ENCODE measurements at places on chromosomes 7 and 10.

DNA sequence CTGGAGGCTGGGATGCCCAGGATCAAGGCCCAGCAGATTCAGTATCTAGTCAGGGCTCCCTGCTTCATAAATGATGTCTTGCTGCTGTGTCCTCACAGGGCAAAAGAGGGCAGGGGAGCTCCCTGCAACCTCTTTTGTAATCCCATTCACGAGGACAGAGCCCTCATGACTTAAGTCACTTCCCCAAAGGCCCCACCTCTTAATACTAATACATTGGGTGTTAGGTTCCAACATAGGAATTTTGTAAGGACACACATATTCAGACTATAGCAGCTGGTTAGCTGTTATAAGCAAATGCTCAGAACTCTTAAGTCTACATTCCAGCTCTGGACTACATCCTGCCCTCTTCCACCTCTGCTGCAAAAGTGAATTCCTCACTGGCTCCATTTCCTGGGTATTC lies 63.0 kb downstream of the VOPP1 start:
- peak; percentile 57 for DNase-seq

GRCh38 chr10:75513292-75513885 lies 82.0 kb downstream of the LRMDA start:
- DNase-seq: no peak

- DNase-seq: no peak
Measured at GRCh38 chr10:5443429-5443828, 31.1 kb downstream of the NET1 start.

GRCh38 chr10:69872323-69872722 lies 70.6 kb downstream of the COL13A1 start:
- no peak for DNase-seq

GRCh38 chr10:71727105-71727737 lies 7.6 kb upstream of the C10orf105 start:
- DNase-seq: no peak

DNA sequence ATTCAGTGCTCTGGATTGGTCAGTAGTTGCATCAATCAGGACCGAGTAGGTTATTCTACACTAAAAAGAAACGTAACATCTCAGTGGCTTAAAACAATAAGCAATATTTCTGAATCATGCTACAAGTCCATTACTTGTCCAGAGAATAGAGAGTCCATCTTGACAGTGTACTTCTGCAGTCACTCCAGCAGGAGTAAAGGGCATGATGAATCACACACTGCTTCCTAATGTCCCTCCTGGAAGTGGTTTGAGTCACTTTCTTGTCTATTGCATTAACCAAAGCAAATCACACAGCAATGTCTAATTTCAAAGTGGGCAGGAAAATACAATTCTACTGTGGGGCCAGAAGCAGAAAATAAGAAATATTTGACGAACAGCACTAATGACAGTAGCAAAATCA lies 124.8 kb downstream of the TSPAN12 start:
- peak; percentile 77 for DNase-seq

GRCh38 chr10:71747551-71748523 lies 25.5 kb downstream of the VSIR start:
- no peak for DNase-seq

DNA sequence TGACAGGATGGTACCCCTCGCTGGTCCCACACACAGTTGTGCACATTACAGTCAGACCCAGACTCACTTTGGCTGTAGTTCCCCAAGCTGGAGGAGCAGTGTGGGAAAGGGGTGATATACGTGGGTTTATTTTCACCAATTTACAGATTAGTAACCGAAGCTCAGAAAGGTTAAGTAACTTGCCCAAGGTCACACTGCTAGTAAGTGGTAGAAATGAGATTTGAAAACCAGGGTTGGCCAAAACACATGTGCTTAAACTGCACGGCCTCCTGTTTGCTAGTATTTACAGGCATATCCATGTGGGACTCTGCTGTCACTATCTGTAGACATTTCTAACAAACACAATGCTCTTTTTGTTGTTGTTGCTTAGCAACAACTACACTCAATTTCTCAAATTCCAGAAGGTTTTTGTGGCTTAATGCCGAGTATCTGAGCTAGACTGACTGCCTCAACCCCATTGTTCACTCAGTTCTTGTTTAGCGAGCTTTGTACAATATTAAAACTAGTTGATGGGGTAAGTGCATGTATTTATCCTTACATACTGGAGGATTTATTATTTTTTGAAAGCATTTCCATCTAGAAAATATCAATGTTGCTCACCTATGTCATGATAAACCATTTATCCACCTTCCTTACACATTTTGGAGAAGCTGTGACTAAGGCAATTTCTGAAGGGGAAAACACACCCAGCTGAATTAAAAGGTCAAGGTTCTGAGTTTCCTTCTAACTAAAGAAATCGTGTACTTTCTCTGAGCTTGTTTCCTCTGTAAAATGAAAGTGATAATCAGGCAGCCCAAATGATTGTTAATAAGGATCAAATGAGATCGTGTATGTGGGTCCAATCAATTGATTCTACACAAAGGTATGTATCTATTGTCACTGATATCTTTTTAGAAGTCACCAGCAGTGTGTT lies 5.3 kb upstream of the TMEM139 start:
- DNase-seq: no peak

DNA sequence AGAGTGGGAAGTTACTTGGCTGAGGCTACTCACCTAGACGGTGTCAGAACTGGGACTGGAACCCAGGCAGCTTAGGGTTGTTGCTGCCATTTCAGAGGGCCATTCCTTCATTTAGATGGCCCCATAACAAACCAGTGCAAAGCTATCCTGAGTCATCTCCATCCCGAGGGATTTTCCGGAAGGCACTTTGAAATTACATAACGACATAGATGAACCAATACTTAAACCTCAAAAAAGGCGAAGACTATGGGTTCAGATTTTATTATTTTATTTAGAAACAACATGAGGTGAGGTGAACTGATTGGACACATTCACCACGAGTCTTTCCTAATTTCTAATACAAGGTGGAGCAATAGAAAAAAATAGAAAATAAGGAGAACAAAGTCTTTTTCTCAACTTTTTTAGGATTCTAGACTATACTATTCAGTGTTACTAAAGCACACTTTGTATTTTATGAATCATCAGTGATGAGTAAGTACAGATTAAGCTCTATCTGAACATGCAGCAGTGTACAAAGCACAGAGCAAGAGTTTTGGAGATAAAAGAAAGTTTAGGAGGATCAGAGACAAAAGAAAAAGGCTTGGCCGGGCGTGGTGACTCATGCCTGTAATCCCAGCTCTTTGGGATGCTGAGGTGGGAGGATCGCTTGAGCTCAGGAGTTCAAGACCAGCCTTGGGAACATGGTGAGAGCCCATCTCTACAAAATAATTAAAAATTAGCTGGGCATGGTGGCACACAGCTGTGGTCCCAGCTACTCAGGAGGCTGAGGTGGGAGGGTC lies 79.5 kb upstream of the SVIL start:
- DNase-seq: peak; percentile 76

DNA sequence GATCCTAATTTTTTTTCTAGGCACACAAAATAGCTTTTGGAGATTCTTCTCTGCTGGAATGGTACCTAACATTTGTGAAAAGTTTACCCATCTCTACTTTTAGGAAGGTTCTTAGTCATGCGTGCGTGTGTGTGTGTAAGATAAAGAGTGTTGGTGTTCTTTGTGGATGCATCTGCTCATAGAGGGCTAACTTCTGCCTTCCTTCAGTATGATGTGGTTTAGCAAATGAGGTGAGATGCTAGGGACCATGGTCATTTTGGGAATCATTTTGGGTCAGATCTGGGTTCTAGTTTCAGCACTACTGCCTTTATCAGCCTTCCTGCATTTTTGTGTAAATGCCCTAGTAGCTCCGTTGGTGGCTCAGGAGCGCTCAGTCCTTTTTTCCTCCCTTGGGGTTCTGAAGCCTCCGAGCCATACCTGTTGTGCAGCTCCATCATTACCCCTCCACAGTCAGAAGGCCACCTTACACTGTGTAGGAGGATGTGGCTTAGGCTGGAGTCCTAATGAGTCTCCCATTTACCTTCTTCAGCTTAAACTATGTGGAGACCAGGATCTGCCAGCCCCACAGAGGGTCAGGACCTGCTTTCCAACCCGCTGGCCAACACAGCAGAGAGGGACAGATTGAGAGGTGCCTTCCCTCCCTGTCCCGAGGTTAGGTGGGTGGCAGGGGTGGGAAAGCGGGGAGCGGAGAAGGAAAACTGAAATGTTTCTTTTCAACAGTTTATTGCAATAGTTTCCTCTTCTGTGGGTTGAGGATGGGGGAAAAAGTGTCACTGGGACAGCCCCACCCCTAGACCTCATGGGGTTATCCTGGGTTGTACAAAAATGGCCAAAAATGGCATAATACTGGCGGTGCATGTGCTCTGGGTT lies 31.2 kb downstream of the TSPAN14 start:
- no peak for DNase-seq

DNA sequence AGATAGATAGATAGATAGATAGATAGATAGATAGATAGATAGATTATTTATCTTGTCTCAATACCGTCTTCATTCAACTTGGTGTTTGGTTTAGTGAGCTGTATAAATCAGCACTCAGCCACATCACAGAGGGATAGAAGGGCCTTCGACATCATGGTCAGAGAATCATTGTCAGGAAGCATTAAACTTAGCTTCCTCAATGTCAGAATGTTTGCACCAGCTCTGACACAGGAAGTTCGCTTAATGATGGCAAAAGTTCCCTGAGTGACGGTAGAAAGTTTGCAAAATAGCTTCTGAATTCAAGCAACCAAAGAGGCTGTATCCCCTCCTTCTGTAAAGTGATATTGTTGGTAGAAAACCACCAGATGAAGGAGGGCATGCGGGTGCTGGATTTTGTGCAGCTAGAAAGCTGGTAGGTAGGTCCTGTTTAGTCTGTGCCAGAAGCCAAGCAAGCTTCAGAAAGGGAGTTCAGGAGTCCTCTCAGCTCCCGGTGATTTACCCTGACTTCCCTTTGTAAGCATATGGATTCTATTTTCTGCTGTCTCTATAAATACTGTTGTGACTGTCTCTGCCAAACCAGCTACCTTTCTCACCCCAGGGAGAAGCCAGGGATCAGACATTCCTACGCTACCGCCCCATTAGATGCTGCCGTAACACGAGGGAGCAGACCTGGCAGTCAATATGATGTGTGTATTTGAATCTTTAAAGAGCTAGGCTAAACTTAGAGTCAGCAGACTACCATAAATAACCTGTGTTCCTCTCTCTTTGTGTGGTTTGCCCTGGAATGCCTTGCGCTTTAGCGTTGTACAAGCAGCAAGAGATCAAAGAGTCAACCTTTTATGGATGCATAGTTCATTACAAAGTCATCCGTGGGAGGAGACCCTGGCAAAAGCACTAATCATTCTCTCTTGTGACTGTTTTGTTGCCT lies 200.5 kb upstream of the KIAA1217 start:
- peak; percentile 70 for DNase-seq

- DNase-seq: no peak
Measured at GRCh38 chr10:120406376-120406775, 50.7 kb upstream of the PLPP4 start.

DNA sequence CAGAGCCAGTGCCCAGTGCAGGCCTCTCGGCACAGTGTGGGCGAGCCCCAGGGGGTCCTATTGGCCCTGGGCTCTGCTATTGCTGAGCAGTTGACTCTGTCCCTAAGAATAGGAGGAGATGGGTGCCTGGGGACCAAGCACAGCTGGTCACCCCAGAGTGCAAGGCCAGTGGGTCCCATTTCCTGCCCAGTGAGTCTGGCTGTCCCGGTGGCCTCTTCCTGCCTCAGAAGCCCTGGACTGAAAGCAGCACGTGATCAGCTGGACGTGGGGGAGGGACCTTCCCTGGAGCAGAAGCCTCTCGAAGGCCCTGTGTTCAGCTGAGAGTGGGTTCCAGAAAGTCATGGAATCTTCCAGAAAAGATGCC lies 42.0 kb downstream of the PWWP2B start:
- no peak for DNase-seq

DNA sequence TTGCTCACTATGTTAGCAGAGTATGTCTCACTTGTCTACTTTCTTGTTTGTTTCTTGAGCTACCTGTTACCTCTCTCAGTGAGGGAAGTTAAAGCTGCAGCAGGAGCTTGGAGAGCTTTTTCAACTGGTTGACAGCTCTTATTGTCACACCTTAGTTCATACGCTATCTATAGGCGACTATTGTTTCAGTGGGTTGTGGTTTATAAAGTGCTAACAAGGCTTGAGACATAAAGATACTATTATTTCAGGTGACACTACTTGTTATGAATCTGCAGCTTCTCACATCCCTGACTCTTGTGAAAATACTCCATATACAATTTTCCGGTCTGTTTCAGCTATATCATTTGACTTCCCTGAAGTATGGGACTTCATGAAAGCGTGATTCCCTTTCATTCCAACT lies 167.4 kb downstream of the CSTF2T start:
- DNase-seq: no peak

DNA sequence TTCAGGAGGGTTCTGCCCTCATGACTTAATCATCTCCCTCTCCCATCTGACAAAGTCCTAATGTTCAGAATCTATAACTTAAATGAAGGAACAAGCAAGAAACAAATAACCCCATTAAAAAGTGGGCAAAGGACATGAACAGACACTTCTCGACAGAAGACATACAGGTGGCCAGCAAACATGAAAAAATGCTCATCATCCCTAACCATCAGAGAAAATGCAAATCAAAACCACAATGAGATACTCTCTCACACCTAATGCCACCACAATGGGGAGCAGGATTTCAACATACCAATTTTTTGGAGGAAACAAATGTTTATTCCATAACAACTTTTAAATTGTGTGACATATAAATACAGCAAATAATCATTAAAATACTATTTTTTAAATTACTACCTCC lies 3.0 kb upstream of the HTR7 start:
- DNase-seq: no peak

DNA sequence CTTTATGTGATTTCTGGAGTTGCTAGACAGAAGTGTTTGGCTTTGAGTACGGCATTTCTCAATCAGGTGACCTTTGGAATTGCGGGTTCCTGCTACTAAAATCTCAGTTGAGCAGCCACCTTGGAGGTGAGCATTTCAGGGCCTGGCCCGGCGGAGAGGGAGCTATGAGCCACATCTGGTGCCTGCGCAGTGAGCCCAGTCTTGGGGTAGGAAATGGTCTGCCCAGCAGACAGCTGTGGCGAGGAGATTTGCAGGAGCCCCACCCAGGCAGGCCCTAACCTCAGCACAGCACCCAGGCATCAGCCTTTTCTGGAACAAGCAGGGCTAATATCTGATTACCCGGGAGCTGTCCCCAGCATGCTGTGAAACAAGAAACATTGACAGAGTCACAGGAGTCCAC lies 547.9 kb upstream of the FOXK1 start:
- DNase-seq: no peak

DNA sequence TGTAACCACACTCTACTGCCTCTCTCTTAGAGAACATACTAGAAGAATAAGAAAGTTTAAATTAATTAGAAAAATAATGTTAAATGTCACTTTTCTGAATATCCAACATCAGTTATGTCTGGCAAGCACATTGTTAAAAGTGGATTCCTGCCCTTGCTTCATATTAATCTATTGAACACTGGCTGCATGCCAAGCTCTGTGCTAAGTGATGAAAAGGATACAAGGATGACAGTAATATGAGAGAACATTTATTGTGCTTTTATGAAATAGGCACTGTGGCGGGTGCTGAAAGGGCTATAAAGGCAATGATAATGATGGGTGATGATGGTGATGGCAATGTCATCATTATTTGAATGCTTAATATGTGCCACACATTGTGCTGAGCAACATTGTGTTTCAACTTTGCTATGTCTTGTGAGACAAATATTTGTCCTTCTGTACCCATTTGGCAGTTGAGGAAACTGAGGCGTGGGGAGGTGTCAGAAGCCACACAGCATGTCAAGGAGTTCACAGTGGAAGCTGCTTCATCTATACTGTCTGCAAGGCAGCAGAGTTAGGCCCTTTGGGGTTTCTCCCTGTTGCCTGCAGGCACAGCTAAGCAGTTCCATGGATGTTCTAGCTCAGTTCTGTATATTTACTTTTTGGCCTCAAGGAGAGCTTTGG lies 64.2 kb upstream of the RAPGEF5 start:
- no peak for DNase-seq

GRCh38 chr7:98250789-98251188 lies 1.2 kb downstream of the TECPR1 start:
- no peak for DNase-seq
